ENCODE measurements at places on chromosomes 5 and 9.

GRCh38 chr9:78215706-78216105, 20.2 kb upstream of the CEP78 start:
- no peak for DNase-seq
- no peaks in the 10 kb centered on the region for H3K36me3 ChIP-seq
- no peak overlapping the region for H3K27ac ChIP-seq
- H3K27me3 ChIP-seq: peaks cover 8% of the 10 kb centered on the region

- H3K27me3 ChIP-seq: no peaks in the 10 kb centered on the region
- DNase-seq: no peak
- H3K4me3 ChIP-seq: no peak overlapping the region
Measured at GRCh38 chr9:12851341-12852090, 76.7 kb downstream of the LURAP1L start.

GRCh38 chr5:1074226-1074625, 37.6 kb downstream of the SLC12A7 start:
- no peak overlapping the region for H3K4me3 ChIP-seq
- peaks cover 5% of the 10 kb centered on the region for H3K4me1 ChIP-seq
- no peaks in the 10 kb centered on the region for H3K27me3 ChIP-seq
- DNase-seq: no peak
- H3K36me3 ChIP-seq: no peaks in the 10 kb centered on the region

DNA sequence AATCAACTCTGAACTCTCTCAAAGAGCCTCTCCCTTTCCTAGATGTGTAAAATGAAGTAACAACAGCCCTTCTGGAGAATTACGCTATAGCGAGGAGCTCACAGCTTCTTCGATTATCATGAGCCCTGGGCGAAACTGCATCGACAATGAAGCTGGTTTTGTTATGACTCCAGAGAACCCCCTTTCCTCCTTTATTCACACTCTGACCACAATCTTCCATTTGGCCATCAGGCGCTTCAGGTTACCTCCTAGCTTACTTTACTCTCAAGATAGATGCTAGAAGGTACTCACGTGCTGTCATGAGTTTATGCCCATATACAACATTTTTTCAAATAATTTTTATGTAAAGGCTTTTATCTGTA, 362.7 kb upstream of the RFX3 start:
- H3K4me1 ChIP-seq: no peaks in the 10 kb centered on the region
- H3K36me3 ChIP-seq: no peaks in the 10 kb centered on the region
- no peak for DNase-seq
- no peak overlapping the region for H3K27ac ChIP-seq
- H3K4me3 ChIP-seq: no peak overlapping the region

DNA sequence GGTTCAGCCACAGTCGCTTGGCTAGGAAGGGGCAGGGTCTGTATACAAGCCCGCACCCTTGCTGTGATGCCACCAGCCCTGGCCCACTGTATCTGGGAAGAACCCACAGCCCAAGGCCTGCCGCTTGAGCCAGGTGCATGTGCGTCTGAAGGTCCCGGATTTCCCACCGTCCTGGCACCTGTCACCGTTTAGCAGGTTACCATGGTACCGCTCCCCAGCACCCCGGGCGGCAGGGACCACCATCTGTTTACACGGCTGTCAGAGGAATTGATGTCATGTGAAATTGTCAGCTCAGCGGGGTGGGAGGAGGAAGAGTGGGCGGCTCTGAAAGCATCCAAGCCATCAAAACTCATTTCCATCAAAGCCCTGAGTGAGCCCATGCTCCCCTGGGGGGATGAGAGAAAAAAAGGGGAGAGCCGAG, 92.7 kb downstream of the HRH2 start:
- no peak overlapping the region for H3K27ac ChIP-seq
- no peak overlapping the region for H3K4me3 ChIP-seq
- peaks cover 70% of the 10 kb centered on the region for H3K27me3 ChIP-seq
- DNase-seq: no peak

DNA sequence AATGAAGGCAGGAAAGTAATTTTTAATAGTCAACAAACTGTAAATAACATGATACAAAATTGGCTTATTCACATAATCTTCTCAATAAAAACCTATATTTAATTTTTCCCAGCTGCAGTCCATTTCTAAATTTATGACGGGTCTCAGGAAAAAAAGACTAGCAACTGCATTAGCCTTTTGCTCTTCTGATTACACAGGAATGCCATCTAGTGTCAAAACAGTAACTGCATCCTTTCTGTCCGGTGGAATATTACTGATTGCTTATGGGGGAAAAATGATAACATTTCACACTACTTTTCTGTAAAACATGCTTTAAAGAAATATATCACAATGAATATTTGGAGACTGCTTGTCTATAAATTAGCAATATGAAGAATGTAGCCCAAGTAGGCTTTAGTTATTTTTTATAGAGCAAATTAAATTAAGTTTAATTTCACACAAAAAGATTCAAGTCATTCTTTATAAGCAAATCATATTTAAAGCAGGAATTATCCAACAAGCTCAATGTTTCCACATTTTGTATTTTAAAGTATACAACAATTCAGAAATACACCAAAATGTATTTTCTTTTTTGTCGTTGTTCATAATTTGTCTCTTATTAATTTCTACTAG, 534.7 kb downstream of the CDH10 start:
- DNase-seq: no peak
- no peak overlapping the region for H3K27ac ChIP-seq
- H3K4me3 ChIP-seq: no peak overlapping the region

- H3K4me3 ChIP-seq: peak overlapping the region; percentile 99
- peak; percentile 41 for DNase-seq
- peak overlapping the region; percentile 97 for H3K27ac ChIP-seq
- no peaks in the 10 kb centered on the region for H3K36me3 ChIP-seq
- no peaks in the 10 kb centered on the region for H3K27me3 ChIP-seq
Measured at GRCh38 chr9:20620650-20621470, 1.4 kb downstream of the MLLT3 start.

DNA sequence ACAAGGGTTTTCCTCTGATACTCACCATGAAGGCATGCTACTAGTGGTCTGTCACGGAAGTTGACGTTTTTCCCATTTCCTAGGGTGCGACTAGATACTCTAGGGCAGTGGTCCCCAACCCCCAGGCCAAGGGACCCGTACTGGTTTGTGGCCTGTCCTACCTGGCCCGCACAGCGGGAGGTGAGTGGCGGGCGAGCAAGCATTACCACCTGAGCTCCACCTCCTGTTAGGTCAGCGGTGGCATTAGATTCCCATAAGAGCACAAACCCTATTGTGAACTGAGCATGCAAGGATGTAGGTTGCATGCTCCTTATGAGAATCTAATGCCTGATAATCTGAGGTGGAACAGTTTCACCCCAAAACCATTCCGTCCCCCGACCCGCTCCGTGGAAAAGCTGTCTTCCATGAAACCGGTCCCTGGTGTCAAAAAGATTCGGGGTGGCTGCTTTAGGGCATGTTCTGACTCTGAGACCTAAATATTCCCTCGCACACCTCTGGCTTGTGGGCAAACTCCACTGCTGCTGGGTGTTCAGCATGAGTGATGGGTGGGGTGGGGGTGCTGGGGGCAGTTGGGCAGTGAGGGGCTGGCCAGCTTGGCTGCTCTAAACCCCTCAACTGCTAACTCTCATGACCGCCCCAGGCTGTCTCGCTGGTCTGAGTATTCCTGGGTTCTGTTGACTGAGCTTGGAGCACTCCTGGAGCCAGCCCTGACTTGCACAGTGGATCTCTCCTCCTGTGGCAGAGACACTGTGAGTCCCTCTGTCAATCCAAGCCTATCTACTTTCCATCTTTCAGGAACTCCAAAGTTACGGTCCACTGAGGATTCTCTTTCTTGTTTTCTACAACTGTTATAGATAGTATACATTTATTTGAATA, 78.3 kb upstream of the NEK6 start:
- H3K4me3 ChIP-seq: no peak overlapping the region
- peaks cover 15% of the 10 kb centered on the region for H3K27me3 ChIP-seq
- H3K4me1 ChIP-seq: peaks cover 3% of the 10 kb centered on the region
- H3K27ac ChIP-seq: no peak overlapping the region
- no peak for DNase-seq

GRCh38 chr5:72628771-72629371, 121.7 kb upstream of the ZNF366 start:
- H3K27ac ChIP-seq: no peak overlapping the region
- DNase-seq: no peak
- H3K27me3 ChIP-seq: peaks cover 50% of the 10 kb centered on the region
- H3K36me3 ChIP-seq: no peaks in the 10 kb centered on the region
- H3K4me1 ChIP-seq: no peaks in the 10 kb centered on the region

DNA sequence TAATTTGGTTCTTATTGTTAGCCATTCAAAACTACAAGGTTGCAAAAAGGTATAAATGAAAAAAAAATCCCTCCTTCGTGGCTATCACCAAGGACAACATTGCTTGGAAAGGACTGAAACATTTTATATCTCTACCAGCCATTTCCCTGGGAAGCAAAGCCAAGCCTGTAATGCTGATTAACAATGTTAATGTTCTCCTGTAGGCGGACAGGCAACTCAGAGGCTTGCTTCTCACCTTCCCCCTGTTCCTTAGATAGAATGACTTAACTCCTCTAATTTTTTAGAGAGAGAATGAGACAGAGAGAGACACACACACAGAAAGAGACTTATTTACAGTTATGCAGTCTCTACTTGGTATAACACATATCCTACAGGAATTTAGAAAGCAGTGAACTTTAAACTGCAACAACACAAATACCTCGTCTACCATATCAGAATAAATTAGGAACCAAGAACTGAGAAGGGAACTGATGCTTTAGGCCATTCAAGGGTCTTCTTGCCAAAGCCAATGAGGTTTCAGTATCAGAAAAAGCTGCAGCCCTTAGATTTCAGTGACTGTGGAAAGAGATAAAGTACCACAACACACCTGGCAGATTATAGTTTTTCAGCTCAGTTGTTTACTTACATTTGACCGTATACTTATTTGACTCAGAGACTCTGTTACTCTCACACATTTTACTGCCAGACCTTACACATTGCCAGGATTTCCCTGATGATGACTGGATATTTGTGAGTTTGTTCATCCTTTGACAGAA, 20.9 kb upstream of the MAN2A1 start:
- H3K27ac ChIP-seq: no peak overlapping the region
- H3K4me3 ChIP-seq: no peak overlapping the region
- no peak for DNase-seq
- peaks cover 45% of the 10 kb centered on the region for H3K27me3 ChIP-seq
- H3K36me3 ChIP-seq: no peaks in the 10 kb centered on the region

GRCh38 chr9:130119519-130120298, 52.5 kb upstream of the NCS1 start:
- H3K36me3 ChIP-seq: peaks cover 6% of the 10 kb centered on the region
- H3K4me3 ChIP-seq: no peak overlapping the region
- no peak for DNase-seq
- H3K27ac ChIP-seq: no peak overlapping the region
- peaks cover 4% of the 10 kb centered on the region for H3K4me1 ChIP-seq

DNA sequence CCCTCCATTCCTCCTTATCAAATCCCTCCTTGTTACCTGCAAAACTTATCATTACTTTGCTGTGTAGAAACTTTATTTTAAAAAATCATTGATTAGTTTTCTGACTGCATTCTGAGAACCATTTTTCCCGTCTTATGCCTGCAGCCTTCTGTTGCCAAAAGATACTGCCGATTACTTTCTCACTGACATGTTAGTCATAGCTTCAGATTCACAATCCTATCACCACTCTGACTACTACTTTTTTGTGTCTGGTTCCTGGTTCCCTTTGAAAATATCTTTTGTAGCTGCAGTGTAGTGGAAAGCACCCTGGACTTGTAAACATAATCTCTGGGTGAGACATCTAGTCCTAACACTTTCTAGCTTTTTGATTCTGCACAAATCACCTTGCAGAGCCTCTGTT, 71.7 kb downstream of the NR2F1 start:
- no peak overlapping the region for H3K27ac ChIP-seq
- H3K27me3 ChIP-seq: no peaks in the 10 kb centered on the region
- DNase-seq: no peak
- H3K36me3 ChIP-seq: no peaks in the 10 kb centered on the region
- H3K4me3 ChIP-seq: no peak overlapping the region
- H3K4me1 ChIP-seq: no peaks in the 10 kb centered on the region

DNA sequence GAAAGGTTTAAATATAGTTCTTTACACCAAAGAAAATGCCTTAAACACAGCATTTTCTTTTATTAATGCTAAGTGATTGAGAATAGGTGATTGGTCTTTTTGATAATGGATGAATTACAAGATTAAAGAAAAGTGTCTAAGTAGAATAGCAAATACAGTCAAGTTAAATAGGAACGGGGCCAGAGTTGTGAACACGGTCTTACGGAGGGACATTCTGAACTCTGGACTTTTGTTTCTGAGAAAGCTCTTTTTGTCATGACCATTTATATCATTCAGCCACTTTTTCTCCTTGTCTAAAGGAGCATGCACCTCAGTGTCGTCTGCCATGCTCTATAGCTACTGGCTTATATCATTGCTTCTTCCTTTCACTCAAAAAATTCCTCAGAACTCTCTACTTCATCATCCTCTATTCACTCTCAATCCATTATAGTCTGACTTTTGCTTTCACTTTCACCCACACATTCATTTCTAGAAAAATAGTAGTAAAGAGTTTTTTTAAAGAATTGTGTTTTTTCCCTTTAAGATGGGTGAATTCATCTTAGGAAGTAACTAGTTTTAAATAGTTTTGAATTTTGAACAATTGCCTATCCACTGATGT, 263.0 kb upstream of the FBXL7 start:
- no peaks in the 10 kb centered on the region for H3K4me1 ChIP-seq
- no peak overlapping the region for H3K4me3 ChIP-seq
- no peak overlapping the region for H3K27ac ChIP-seq
- no peaks in the 10 kb centered on the region for H3K27me3 ChIP-seq
- H3K36me3 ChIP-seq: no peaks in the 10 kb centered on the region

GRCh38 chr9:131676431-131676972, 63.4 kb downstream of the RAPGEF1 start:
- peak; percentile 53 for DNase-seq
- peak overlapping the region; percentile 92 for H3K4me3 ChIP-seq
- H3K36me3 ChIP-seq: no peaks in the 10 kb centered on the region
- peaks cover 76% of the 10 kb centered on the region for H3K4me1 ChIP-seq
- no peaks in the 10 kb centered on the region for H3K27me3 ChIP-seq

GRCh38 chr5:91381239-91381773, 1.8 kb downstream of the ARRDC3 start:
- DNase-seq: no peak
- H3K4me3 ChIP-seq: peak overlapping the region; percentile 98
- peaks cover 23% of the 10 kb centered on the region for H3K4me1 ChIP-seq
- no peaks in the 10 kb centered on the region for H3K27me3 ChIP-seq
- H3K36me3 ChIP-seq: peaks cover 2% of the 10 kb centered on the region

- no peak overlapping the region for H3K27ac ChIP-seq
- H3K36me3 ChIP-seq: no peaks in the 10 kb centered on the region
- H3K4me3 ChIP-seq: no peak overlapping the region
- no peaks in the 10 kb centered on the region for H3K4me1 ChIP-seq
- H3K27me3 ChIP-seq: no peaks in the 10 kb centered on the region
- DNase-seq: no peak
Measured at GRCh38 chr5:145218982-145219381, 616.2 kb downstream of the PRELID2 start.

- DNase-seq: no peak
- H3K4me3 ChIP-seq: no peak overlapping the region
- H3K4me1 ChIP-seq: no peaks in the 10 kb centered on the region
- H3K27ac ChIP-seq: no peak overlapping the region
Measured at GRCh38 chr5:3778945-3779344, 183.3 kb downstream of the IRX1 start.
